Glutamatergic neuron (in vitro differentiated cells): ENCODE measurements at places on chromosomes 2 and 18. TPM values are rescaled to one million over a fixed set of nuclear protein-coding genes. Genes with fewer than 3 reads are reported as not detected.

The SLC66A2 gene
- 56.6 TPM for total RNA-seq

The METAP1D gene
- 5.1 TPM for total RNA-seq

The SCYGR8 gene
- total RNA-seq, result not detected

The SIGLEC15 gene
- total RNA-seq, result not detected

The PXDN gene
- total RNA-seq, result 226 TPM

The CNDP1 gene
- 0.27 TPM for total RNA-seq

The MYCN gene
- total RNA-seq, result 43.8 TPM
